ENCODE measurements at places on chromosomes 1 and 21. TPM values are rescaled to one million over a fixed set of nuclear protein-coding genes. Genes with fewer than 3 reads are reported as not detected.
A peak's percentile ranks its signal among the peaks of the same experiment; 100 is the strongest.

SH2D1B gene
- 0.92 TPM for polyA plus RNA-seq

OLFML3 gene
- polyA plus RNA-seq = 23.8 TPM

S100A12 gene
- 23.4 TPM for polyA plus RNA-seq

GRCh38 chr1:109105881-109106280 lies 8.0 kb upstream of the ELAPOR1 start:
- no peak for DNase-seq

KPRP gene
- not detected for polyA plus RNA-seq

DNA sequence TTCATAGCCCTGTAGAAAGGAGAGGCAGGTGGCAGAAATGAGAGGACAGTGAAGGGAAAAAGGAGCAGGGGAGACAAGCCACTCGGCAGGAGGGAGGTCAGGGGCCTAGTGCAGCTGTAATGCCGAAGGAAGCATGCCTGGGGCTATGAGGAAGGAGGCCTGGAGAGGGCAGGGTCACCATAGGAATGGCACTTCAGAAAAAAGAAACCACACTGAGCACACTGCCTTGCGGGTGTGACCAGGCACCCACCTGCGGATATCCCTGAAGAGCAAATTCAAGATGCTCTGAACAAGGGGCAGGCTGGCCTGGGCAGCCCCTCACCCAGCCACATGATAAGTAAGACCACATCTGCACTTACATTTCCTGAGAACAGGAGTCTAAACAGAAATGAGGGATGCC lies 104.7 kb downstream of the JAK1 start:
- DNase-seq = no peak

LRRC8D gene
- 7.8 TPM for polyA plus RNA-seq

GRCh38 chr1:1986451-1987141 lies 17.0 kb downstream of the CFAP74 start:
- DNase-seq = no peak

- DNase-seq = no peak
These were observed 34.2 kb downstream of the VWA5B1 start for GRCh38 chr1:20324704-20325406.

- no peak for DNase-seq
These were observed 1.9 kb downstream of the SH3BGR start for GRCh38 chr21:39453571-39454179.

DNA sequence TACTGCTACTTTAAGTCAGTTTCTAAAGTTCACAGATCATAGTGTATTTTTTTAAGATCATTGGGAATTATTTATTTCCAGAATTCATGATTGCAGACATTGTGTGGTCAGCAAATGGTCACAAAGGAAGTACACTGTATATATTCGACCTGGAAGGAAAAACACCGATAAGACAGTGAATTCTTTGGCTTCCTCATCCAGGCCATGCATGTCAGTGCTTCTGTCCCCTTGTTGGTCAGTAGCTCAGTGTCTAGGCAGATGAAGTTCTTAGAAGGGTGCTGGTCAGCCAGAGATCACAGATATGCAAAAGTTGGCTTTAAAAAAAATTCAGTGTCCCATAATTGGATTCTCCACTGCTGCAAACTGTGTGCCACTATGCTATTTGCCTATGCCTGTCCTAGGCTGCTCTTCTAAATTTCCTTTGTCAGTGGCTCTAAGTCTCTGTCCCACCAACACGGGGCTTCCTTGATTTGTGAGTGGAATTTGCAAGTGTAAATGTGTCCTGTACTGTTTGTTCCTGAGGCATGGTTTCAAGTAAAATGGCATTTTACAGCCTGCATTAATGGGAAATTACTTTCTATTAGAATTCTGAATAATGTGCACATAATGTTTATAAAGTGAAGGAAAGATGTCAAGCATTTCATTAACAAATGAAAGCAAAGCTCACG lies 12.0 kb upstream of the VAMP4 start:
- DNase-seq = no peak

- no peak for DNase-seq
These were observed 125.8 kb downstream of the SLC45A1 start for GRCh38 chr1:8443558-8444194.

CLDN19 gene
- polyA plus RNA-seq = not detected

DNA sequence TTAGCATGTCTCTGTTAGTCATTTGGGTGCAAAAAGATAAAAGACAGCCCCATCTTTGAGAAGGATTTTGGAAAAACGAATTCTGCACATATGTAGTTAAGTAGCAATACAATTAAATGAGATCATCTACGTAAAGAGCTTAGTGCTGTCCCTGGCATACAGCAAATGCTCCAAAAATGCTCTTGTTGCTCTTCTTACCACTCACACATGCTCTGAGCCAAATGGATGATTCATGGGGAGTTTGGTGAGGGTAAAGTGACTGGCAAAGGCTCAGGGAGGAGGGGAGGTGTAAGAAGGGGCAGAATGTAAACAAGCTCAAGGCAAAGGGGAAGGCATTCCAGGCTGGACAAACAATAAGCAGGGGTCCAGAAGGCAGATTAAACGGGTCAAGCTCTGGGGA lies 191.9 kb downstream of the AK5 start:
- DNase-seq = no peak

MYBPH gene
- polyA plus RNA-seq = not detected

DNA sequence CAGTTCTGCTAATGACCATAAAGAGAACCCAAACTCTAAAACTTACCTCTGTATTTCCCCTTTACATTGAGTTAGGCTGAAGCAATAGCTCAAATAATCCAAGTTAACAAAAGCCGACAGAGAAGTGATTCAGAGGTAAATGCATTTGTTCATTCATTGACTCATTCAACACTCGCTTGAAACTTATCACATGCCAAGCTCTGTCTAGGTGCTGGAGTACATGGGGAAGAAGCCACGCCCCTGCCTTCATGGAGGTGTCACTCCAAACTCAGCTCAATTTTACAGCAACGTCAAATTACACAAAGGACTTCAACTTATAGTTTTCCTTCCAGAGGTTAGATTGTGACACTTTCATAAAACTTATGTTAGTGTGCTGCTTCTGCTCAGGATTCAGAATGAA lies 45.8 kb downstream of the SLC25A24 start:
- no peak for DNase-seq

DNA sequence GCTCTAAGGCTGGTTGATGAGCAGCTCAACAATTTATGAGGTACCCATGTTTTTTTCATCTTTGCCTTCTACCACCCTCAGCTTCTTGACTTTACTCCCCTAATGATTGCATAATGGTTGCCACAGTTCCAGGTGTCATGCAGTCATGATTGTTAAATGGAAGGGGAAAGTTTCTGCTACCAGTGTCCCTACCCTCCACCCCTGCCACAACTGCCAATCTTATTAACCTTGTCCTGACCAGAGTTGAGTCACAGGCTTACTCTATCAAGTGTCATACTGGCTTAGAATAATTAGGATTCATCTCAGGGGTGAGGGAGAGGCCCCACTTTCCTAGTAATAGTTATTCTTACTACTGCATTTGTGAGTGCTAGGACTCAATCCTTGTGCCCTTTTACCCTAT lies 7.9 kb upstream of the FUBP1 start:
- DNase-seq = no peak

DNA sequence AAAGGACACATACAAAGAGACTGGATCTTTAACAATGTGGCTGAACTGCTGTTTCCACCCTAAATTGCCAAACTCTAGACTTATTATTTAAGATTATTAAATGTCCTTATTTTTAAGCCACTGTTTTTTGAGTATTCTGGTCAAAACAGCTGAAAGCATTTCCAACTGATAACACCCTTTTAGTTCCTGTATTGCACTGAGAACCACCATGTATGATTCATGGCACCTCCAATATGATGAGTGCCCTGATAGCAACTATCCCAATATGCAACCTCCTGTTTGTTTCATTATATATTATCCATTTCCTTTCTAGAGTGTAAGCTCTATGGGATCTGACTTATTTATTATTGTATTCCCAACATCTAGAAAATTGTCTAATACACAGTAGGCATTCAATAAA lies 269.4 kb downstream of the HHIPL2 start:
- no peak for DNase-seq

GRCh38 chr1:161054805-161055204 lies 9.0 kb upstream of the USF1 start:
- no peak for DNase-seq

TMEM200B gene
- 5.5 TPM for polyA plus RNA-seq

DNA sequence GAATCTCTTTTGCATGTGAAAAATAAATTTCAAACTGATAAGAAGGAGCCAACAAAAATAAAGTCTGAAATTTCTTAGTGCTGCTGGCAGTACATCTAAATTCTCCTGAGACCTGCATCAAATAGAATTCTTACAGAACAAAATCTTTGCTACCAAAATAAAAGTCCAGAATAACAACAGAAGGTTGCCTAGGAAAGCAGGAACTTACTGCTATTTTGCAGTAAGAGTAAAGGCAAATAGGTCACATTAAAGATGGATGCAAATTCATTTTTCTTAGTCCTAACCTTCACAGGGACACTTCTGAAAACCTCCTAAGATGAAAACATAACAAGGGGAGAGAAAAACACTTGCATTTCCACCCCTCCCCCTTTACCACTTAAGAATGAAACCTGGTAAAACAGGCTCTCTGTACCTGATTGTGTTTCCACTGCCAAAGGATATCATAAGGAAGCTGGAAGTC lies 59.0 kb downstream of the RUSC1 start:
- DNase-seq = no peak

ODR4 gene
- 4.6 TPM for polyA plus RNA-seq

DNA sequence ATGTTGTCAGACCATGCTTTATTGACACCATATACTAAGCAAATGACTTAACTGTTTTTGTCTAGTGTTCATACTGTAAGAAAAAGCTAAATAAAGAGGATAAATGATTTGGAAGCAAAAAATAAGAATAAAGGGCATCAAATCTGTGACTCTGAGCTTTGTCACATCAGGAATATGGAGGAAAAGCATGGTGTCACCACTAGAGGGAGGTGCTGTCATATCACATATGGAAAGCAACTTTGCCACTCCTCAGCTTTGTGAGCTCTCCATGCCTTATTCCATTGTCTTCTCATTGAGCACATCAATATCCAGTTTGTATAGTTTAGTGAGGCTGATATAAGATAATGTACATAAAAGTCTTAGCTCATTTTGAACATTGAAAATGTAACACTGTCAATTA lies 20.8 kb upstream of the GBP1 start:
- DNase-seq = no peak

KCNE2 gene
- polyA plus RNA-seq = 0.61 TPM

DNA sequence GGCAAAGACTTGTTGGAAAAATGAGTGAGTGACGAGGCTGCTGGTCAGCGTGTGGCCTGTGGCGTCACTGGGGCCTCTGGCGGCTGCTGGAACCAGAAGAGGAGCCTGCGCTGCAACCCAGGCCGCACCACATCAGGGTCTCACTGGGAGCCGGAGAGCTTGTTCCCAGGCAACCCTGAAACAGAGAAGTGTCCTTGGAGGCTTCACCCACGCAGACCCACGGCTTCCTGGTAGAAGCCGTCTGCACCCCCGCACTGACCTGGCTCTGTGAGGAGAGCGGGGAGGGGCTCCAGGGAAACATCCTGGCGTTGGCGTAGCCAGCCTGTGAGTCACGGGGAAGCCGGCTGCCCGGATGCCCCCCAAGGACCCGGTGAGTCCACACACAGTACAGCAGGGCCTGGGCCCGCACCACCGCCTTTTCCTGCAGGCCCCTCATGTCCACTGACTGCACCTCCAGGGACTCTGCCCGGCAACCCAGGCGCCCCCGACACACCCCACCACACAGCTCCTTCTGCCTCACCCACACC lies 57.4 kb downstream of the COL6A1 start:
- peak; percentile 76 for DNase-seq

- no peak for DNase-seq
These were observed 73.5 kb upstream of the NGF start for GRCh38 chr1:115411371-115412063.

GRCh38 chr1:170471398-170472053 lies 60.4 kb upstream of the GORAB start:
- no peak for DNase-seq

- DNase-seq = no peak
These were observed 29.6 kb downstream of the CLIC6 start for GRCh38 chr21:34698270-34699015.

HSD11B1 gene
- polyA plus RNA-seq = not detected

DNA sequence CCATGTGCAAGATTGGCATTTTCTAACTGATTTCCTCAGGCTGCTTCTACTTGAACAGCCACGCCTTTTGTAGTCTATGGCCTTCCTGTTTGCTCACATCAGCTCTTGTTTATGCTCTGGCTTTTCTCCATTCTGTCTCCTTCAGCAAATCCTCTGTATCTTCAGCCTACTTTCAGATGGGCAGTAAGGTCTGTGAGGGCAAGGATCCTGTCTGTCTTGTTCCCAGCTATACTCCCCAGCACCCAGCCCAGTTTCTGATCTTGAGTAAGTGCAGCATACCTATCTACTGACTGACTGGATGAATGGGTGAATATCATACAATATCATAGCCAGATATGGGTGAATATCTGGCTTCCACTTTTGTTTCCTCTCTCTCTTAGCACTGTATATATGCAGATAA lies 438.1 kb downstream of the LMO4 start:
- DNase-seq = no peak

DNAH14 gene
- polyA plus RNA-seq = 2.4 TPM

DNA sequence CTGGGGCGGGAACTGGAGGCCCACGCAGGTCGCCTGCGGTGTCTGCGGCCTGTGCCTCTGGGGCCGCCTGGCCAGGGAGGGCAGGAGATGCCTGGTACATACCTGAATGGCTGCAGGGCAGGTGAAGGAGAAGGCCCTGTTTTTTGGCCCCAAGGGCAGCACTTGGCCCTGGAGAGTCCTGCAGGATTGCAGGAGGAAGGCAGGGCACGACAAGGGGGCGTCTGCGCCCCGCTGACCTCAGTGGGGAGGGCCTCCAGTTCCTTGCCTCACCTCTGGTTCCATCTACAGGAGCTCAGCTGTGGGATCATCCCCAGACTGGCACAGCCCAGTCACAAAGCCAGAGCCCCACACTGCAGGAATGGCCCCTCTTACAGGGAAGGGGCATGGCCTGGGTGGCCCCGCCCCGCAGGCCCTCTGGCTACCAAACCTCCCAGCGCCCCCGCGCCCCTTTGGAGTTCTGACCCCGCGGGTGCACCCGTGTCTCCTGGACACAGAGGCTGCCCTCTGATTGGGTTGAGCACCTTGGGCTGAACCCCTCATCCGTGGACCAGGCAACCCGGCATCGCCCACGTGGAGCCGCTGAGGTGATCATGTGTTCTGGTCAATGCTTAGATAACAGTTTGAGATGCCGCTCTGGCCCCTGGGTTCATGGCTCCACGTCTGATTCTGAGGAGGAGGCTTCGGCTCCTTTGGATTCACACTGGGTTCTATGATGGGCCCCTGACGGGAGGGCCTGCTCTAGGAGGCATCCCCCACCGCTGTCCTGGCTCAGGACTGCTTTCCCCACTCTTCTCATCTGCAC lies 1.3 kb upstream of the PEX10 start:
- DNase-seq = no peak

GRCh38 chr1:103341377-103341880 lies 184.1 kb upstream of the RNPC3 start:
- DNase-seq = no peak

C1orf21 gene
- polyA plus RNA-seq = 109 TPM

DNA sequence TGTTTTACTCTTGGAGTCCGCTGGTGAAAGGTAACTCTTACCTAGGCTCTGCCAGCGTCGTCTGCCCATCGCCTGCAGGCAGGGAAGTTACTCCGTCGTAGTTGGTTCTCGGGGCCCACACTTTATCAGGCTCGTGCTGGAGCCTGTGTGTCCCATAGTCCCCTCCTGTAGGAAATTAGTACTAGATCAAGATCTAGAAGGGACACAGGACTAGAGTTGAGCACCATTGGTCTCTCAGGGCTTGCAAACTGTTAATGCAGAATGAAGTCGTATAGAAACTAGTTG lies 940 bp downstream of the SRRM1 start:
- no peak for DNase-seq

Measured in sigmoid colon (tissue), 7 donors.